ENCODE measurements at places on chromosomes 7 and 10. TPM values are rescaled to one million over a fixed set of nuclear protein-coding genes. Genes with fewer than 3 reads are reported as not detected.
A peak's percentile ranks its signal among the peaks of the same experiment; 100 is the strongest.

GRCh38 chr7:146411975-146412374 lies 295.4 kb downstream of the CNTNAP2 start:
- DNase-seq, result no peak

- peak; percentile 27 for DNase-seq
Observed at GRCh38 chr7:24477398-24478136, 95.7 kb upstream of the PALS2 start.

DNA sequence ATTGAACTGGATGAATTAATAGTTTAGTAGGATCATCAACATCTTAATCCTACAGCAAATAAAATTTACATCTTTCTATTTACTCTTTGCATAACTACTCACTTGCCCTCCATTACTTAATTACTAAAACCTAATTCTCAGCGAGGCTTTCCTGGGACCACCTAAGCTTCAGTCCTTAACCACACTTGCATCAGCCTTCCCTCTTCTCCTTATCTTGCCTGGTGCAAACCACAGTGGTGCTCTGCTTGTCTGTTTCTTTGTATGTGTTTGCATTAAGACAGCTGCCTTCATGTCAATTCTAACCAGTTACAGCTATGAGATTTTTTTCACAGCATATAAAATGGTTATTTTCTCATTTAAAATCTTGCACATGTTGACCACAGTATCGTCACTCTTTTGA lies 72.6 kb upstream of the ZNF92 start:
- no peak for DNase-seq

GRCh38 chr10:132533571-132534260 lies 3.9 kb upstream of the INPP5A start:
- no peak for DNase-seq

TMEM139 gene
- 7.8 TPM for total RNA-seq

DNA sequence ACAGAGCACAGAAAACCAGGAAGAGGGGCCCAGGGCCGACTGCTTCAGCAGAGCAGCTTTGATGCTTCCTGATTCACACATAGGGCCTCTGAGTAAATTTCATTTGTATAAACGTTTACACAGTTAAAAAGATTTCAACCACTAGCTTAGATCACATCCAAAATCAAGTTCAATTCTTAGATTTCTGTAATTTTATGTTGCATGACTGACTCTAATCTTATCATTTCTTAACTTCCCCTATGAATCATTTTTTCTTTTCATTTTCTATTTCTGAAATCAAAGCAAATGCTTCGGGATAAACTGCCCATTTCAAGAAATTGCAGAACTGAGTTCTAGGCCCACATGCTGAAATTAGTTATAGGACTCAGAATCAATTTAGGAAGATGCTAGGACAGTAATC lies 224.7 kb downstream of the INHBA start:
- no peak for DNase-seq

- DNase-seq, result no peak
Observed at GRCh38 chr10:123611243-123611642, 54.9 kb upstream of the GPR26 start.

All from lower leg skin (tissue), 4 donors.